ENCODE measurements at places on chromosomes 12 and 14. TPM values are rescaled to one million over a fixed set of nuclear protein-coding genes. Genes with fewer than 3 reads are reported as not detected.

- H3K4me3 ChIP-seq: no peak overlapping the region
- peaks cover 2% of the 10 kb centered on the region for H3K4me1 ChIP-seq
- no peaks in the 10 kb centered on the region for H3K36me3 ChIP-seq
Measured at GRCh38 chr12:3042394-3042793, 34.8 kb upstream of the TSPAN9 start.

DNA sequence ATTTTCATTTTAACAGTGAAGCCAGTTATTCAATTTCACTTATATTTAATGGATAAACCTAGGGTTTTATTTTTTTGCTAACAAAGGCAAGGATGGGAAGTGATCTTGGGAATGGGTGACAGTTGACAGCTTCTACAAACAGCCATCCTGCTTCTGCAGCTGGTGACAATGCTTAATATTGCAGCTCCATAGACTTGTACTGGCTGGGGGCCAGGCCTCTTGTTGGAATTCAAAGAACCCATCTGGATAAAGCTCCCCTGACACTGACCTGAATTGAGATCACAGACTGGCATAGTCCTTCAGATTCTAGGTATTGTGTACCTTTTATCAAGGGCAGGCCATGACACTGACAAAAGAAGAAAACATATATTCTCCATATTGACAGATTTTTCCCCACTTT is 664.6 kb upstream of the FOXG1 start:
- no peaks in the 10 kb centered on the region for H3K27me3 ChIP-seq
- H3K27ac ChIP-seq: no peak overlapping the region
- no peak for DNase-seq
- no peak overlapping the region for H3K4me3 ChIP-seq
- H3K36me3 ChIP-seq: no peaks in the 10 kb centered on the region

- H3K36me3 ChIP-seq: peaks cover 28% of the 10 kb centered on the region
- no peaks in the 10 kb centered on the region for H3K27me3 ChIP-seq
- H3K4me1 ChIP-seq: peaks cover 4% of the 10 kb centered on the region
- H3K27ac ChIP-seq: no peak overlapping the region
Measured at GRCh38 chr14:53038629-53039028, 87.8 kb upstream of the FERMT2 start.

GRCh38 chr12:106090591-106091445 is 47.9 kb downstream of the NUAK1 start:
- no peaks in the 10 kb centered on the region for H3K36me3 ChIP-seq
- no peaks in the 10 kb centered on the region for H3K4me1 ChIP-seq
- H3K27me3 ChIP-seq: peaks cover 39% of the 10 kb centered on the region
- H3K4me3 ChIP-seq: no peak overlapping the region
- H3K27ac ChIP-seq: no peak overlapping the region

DNA sequence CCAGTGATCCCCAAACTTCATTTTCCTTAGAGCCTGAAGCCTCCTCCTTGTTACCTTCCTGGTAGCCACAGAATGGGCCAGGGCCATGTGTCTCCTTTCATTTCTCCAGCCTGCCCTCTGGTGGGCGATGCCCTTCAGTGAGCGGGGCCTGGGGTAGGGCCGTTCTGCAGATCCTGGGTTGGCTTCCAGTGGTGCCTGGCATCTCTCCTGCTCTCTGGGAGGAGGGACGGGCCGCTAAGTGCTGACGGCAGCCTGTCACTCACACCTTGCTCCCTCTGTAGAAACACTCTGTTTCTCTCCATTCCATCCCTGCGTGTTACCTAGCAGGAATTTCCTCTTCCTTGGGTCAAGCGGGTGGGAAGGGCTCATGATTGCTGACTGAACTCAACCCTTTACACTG is 232.1 kb downstream of the CACNA1C start:
- H3K27me3 ChIP-seq: peaks cover 68% of the 10 kb centered on the region
- H3K36me3 ChIP-seq: no peaks in the 10 kb centered on the region
- DNase-seq: no peak

DNA sequence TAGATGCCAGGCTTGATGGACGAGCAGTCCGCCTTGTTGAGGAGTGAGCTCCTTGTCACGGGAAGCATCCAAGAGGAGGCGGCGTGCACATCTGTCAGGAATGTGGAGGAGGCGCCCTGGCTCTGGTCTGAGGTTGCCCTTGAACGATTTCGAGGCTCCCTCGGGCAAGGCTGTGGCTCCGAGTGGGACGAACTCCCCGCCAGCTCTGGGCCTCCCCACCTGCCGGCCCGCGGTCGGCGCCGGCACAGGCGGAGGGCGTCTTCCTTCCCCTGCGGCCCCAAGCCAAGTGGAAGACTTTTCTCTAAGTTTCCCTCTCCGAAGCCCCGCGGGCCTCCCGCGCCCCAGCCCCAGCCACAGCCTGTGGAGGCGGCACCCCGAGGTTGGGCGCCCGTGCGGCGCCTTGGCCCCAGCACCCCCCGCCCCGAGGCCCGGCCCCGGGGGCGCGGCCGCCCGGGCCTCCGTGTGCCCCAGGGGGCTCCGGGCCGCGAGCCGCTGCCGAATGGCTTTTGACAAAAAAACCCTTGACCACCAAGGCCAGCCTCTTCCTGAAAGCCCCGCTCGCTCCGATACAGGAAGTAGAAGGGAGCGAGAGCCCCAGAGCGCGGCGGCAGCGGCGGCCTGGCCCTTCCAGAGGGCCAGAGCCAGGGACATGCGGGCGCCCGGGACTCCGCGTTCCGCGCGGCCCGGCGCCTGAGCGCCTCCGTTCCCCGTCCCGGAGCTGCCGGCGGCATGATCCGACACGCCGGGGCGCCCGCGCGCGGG is at the start of gene RIN3:
TSS of gene RIN3 (plus strand) at position 578 of the 762 bp plus-strand sequence. CDS start at position 730, 152 bp downstream.
- no peak for DNase-seq
- H3K27me3 ChIP-seq: peaks cover 6% of the 10 kb centered on the region
- H3K4me1 ChIP-seq: peaks cover 18% of the 10 kb centered on the region

DNA sequence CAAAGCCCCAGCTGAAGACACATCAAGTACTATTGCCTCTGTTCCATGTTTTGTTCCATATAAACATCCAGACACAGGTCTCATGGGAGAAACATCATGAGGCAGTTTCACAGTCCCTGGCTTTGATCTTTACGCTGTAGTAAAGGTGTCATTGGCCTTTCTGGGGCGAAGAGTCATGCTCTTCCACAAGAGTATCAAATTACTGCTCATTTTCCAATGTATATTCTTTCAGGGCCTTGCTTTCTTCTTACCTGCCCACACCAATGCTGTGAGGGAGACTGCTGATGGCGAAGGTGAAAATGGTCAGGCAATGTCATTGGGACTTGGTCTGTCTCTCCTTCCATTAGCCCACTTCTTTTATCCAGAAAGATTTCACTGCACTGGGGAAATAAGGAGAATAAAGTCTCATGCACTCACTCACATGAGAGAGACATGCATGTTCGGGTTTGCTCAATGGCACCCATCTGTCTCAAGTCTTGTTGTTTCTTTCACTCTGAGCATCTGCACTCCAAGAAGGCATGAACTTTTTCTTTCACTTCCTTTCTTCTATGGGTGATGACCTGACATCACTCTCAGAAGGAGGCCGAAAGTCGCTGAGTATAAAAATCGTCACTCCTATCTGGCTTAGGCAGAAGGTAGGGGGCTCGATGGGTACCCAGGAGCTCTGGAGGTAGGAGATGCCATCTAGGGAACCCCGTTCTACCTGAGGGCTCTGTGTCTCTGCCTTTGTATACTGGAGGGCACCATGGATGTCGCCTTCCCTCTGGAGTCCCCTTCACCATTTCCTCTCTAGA is 1.3 kb upstream of the JDP2 start:
- H3K36me3 ChIP-seq: no peaks in the 10 kb centered on the region
- H3K4me1 ChIP-seq: no peaks in the 10 kb centered on the region
- no peak for DNase-seq

GRCh38 chr12:105672121-105672975 is 341.9 kb downstream of the C12orf75 start:
- H3K4me1 ChIP-seq: no peaks in the 10 kb centered on the region
- no peaks in the 10 kb centered on the region for H3K36me3 ChIP-seq
- no peak overlapping the region for H3K27ac ChIP-seq
- no peaks in the 10 kb centered on the region for H3K27me3 ChIP-seq
- DNase-seq: no peak

DNA sequence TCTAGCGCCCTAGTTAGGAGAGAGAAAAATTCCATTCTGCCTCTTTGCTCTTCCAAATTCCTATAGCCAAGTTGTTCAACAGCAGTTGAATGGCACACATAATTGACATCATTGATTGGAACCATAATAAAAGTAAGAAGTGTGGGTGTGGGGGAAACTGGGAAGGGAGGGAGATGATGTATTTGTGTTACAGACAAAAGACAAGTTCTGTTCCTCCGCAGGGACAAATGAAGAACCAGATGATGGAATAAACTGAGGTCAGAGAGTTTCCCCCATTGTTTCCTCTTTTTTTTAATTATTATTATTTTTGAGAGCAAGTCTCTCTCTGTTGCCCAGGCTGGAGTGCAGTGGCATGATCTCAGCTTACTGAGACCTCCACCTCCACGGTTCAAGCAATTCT is 34.9 kb downstream of the GDF11 start:
- H3K27ac ChIP-seq: peak overlapping the region; percentile 81

- H3K4me3 ChIP-seq: no peak overlapping the region
- peaks cover 21% of the 10 kb centered on the region for H3K27me3 ChIP-seq
- H3K36me3 ChIP-seq: no peaks in the 10 kb centered on the region
- no peak for DNase-seq
- no peaks in the 10 kb centered on the region for H3K4me1 ChIP-seq
- H3K27ac ChIP-seq: no peak overlapping the region
Measured at GRCh38 chr14:24883576-24883975, 166.4 kb downstream of the STXBP6 start.

DNA sequence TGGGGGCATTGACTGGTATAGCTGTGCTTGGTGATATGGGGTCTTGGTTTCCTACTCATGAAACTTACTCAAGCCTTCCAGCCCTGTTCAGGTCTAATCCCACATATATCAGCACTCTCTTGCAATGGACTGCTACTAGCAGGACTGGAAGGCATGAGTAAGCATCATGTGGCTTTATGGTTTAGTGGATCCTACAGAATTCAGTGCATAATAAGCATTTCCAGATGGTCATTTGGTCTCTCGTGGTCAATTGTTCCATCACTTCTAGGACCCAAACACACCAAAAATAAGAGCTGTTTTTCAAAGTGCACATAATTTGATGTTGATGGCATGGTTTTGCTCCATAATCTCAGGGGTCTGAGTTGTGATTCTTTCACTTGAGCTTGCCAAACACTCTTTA is 114.4 kb downstream of the LMNTD1 start:
- H3K36me3 ChIP-seq: peaks cover 3% of the 10 kb centered on the region
- no peak overlapping the region for H3K4me3 ChIP-seq
- no peak for DNase-seq
- peaks cover 15% of the 10 kb centered on the region for H3K27me3 ChIP-seq
- no peak overlapping the region for H3K27ac ChIP-seq

GRCh38 chr12:85688837-85689236 is 147.4 kb downstream of the RASSF9 start:
- no peak for DNase-seq

GRCh38 chr12:51971679-51972421 is 20.4 kb downstream of the ACVR1B start:
- H3K27ac ChIP-seq: peak overlapping the region; percentile 93
- H3K36me3 ChIP-seq: peaks cover 6% of the 10 kb centered on the region
- peak overlapping the region; percentile 84 for H3K4me3 ChIP-seq
- H3K27me3 ChIP-seq: no peaks in the 10 kb centered on the region

DNA sequence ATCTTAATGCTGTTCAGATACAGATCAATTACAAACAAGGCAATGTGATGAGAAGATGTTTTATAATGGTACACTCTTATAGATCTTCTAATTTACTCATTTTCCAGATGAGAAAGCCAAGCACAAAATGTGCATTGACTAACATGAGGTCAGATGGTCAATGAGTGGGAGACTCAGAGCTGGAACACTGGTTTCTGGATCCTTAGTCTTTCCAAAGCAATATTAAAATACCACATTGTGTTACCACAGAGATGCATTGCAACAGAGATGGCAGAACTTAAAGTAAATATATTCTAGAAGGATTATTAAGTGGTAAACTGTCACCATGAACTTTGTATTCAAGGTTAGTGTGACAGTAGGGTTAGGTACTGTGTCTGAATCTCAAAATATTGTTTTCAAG is 113.6 kb downstream of the SLC15A5 start:
- no peak for DNase-seq
- no peak overlapping the region for H3K4me3 ChIP-seq
- H3K27me3 ChIP-seq: no peaks in the 10 kb centered on the region
- no peaks in the 10 kb centered on the region for H3K4me1 ChIP-seq

DNA sequence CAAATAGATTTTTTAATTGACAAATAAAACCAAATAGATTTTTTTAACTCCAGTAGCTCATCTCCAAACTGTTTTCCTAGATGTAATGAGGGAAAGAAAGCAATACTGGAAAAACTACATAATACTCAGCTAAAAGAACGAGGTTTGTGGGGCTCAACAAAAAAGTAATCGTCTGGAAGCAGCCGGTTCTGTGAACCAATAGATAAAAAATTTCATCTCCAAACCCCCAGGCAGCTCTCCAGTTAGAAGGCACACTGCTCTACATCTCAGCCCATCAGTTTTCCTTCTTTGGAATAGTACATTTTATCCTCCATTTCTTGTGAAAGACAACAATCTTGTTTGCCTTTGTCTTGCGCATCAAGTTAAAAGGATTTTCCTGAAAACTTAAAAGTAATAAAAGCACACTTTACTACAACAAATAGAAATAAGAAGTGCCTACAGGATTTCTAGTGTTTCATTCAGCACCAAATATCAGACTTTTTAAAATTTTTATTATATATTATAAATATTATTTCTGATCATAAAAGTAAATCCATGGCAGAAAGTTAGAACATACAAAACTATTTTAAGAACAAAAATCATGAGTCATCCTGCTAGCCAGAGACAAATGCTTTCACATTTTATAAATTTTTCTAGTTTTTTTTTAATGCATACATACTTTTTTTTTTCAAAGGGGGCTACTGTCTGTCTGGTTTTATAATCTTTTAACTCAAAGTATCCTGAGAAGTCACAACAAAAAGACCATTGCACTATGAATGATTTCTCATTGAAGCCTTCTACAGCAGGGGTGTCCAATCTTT is 67.7 kb downstream of the EPS8 start:
- no peak overlapping the region for H3K27ac ChIP-seq
- H3K36me3 ChIP-seq: no peaks in the 10 kb centered on the region
- peaks cover 23% of the 10 kb centered on the region for H3K27me3 ChIP-seq

GRCh38 chr12:53754188-53754585 is 2.4 kb upstream of the CISTR start:
- H3K27ac ChIP-seq: no peak overlapping the region
- peaks cover 7% of the 10 kb centered on the region for H3K36me3 ChIP-seq
- DNase-seq: no peak

GRCh38 chr14:68337279-68337678 is 455.6 kb downstream of the ZFP36L1 start:
- no peaks in the 10 kb centered on the region for H3K27me3 ChIP-seq
- peak overlapping the region; percentile 16 for H3K27ac ChIP-seq
- no peak overlapping the region for H3K4me3 ChIP-seq
- DNase-seq: no peak
- H3K4me1 ChIP-seq: peaks cover 16% of the 10 kb centered on the region

GRCh38 chr14:81633496-81633895 is 99.8 kb upstream of the SEL1L start:
- no peaks in the 10 kb centered on the region for H3K36me3 ChIP-seq
- H3K4me1 ChIP-seq: no peaks in the 10 kb centered on the region
- peaks cover 14% of the 10 kb centered on the region for H3K27me3 ChIP-seq

The P2RX7 gene
- total RNA-seq: 6.3 TPM

The PAPLN gene
- total RNA-seq: not detected

The CMA1 gene
- total RNA-seq: not detected

The FAM222A gene
- total RNA-seq: 1.3 TPM

The KLC1 gene
- 198 TPM for total RNA-seq

The IL26 gene
- total RNA-seq: not detected

The GNB3 gene
- 0.45 TPM for total RNA-seq
